Naive thymus-derived CD8-positive, alpha-beta T cell (primary cell): ENCODE measurements at places on chromosomes 1 and 21.

DNA sequence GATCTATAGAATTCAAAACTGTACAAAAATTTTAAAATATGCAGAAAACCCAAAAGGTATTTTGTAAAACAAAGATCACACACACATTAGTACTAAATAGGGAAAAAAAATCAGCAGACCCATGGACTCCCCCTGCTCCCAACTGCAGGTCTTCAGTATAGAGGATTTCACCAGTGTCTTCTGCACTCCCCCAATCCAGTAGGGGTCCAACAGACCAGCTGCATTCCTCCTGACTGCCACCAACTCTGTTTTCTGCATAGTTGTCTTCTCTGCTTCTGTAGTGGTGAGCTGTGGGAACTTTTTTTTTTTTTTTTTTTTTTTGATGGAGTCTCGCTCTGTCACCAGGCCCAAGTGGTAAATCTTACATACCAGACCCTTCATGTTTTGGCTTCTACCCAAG is 21.9 kb downstream of the CLCA2 start:
- no peak for DNase-seq

GRCh38 chr1:92544756-92545165 is 58.0 kb upstream of the GFI1 start:
- DNase-seq = no peak

- no peak for DNase-seq
Measured at GRCh38 chr1:53148123-53148522, 5.7 kb upstream of the SLC1A7 start.

DNA sequence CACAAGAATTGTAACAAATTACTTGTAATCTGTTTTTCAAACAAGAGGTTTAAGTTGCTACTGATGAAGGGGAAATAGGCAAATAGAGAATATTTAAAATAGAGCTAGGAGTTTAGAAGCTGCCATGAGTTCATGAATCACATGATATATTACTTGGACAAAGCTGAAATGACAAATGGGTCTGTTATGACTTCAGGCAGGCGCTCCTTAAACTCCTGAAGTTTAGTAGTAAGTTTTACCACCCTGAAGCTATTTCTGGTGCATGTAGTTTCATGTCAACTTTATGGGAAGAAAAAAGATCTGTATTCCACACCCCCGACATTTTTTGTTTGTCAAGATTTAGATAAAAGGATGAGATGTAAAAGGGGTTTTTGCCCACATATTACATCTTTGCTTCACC is 58.5 kb downstream of the PLA2G4A start:
- no peak for DNase-seq

DNA sequence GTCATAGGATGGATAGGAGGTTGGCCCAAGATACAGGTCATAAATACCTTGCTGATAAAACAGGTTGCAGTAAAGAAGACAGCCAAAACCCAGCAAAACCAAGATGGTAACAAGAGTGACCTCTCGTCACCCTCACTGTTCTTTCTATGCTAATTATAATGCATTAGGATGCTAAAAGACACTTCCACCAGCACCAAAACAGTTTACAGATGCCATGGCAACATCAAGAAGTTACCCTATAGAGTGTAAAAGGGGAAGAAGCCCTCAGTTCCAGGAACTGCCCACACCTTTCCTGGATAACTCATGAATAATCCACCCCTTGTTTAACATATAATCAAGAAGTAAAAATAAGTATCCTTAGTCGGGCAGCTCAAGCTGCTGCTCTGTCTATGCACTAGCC is 671.9 kb downstream of the PTPRC start:
- no peak for DNase-seq

- no peak for DNase-seq
Measured at GRCh38 chr1:11462224-11462923, 16.6 kb upstream of the DISP3 start.

DNA sequence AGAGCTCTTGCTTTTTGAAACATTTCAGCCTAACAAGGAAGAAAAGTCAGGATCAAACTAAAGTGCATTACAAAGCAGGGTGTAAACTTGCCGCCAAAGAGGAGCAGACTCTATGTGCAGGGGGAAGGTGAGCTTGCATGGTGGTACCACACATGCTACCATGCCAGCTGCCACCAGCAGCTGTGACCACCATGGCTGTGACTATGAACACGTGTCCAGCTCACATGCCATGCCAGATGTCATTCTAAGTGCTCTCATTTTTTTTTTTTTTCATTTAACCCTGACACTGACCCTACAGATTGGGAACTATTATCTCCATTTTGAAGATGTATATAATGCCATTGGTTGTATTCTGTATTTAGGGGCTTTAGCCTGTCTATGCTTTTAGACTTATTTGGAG is 79.0 kb downstream of the PCP4 start:
- no peak for DNase-seq

DNA sequence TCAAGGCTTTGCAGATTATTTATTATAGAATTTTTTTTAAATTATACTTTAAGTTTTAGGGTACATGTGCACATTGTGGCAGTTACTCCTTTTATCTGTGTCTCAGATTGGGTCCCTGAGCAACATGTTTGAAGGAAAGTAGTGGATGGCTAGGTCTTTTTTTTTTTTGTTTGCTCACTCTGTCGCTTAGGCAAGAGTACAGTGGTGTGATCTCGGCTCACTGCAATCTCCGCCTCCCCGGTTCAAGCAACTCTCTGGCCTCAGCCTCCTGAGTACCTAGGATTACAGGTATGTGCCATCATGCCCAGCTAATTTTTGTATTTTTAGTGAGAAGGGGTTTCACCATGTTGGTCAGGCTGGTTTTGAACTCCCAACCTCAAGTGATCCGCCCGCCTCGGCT is 39.6 kb upstream of the KIF21B start:
- no peak for DNase-seq

- no peak for DNase-seq
Measured at GRCh38 chr1:59332983-59333382, 36.1 kb downstream of the FGGY start.

DNA sequence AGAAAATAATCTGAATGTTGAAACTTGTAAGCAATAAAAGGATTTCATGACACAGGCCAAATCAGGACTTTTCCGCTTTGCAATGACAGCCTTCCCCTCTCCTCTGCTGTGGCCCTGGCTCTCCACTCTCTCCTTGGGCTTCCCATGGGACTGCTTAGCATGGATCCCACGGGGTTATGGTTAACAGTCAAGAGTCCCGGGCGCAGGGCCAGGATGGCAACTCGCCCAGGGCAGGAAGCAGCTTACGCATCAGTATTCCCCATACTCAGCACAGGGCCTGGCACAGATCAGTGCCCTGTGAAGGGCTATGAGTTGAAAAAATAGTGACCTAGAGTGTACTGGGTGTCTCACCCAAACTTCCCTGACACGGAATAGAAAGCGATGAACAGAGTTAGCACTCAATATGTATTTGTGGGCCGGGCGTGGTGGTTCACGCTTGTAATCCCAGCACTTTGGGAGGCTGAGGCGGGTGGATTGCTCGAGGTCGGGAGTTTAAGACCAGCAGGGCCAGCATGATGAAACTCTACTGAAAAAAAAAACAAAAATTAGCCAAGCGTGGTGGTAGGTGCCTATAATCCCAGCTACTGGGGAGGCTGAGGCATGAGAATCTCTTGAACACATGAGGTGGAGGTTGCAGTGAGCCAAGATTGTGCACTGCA is 29.1 kb upstream of the GRHL3 start:
- DNase-seq = no peak

DNA sequence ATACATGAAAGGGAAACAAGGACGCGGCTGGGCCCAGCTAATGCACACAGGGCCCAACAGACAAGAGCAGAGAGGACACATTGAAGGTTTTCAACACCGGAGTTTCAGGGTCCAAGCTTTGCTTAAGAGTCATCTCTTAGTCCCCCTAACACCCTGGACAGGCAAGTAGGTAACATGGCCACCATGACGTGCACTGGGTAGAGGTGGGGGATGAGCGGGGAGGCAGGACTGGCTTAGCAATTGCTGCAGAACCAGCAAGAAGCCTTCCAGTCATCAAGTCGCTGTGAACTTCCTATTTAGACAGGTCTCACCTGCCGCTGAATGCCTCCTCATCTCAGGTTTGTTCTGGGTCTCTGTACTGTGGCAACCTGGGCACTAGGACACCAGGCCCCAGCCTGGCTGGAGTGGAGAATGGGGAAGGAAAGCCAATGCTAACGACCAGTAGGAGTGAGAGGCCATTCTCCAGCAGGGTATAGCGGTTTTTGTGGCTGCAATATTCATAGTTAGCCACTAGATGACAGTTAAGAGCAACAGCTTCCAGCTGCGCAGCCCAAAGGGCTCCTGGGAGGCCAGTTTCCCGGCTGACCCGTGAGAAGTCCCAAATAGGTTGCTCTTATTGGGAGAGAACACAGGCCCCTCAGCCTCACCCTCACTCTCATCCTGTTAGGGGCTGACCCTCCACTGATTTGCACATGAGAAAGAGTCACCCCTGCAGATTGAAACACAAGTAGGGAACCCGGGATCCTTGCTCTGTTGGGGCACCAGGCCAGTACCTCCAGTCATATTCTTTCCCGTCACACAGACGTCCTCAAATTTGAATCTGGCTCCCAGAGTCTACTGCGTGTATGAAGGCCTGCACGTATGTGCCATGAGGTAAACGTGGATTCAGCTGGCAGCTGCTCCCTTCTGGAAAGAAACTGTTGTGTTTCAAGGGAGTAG is 6.0 kb upstream of the PIGC start:
- no peak for DNase-seq

DNA sequence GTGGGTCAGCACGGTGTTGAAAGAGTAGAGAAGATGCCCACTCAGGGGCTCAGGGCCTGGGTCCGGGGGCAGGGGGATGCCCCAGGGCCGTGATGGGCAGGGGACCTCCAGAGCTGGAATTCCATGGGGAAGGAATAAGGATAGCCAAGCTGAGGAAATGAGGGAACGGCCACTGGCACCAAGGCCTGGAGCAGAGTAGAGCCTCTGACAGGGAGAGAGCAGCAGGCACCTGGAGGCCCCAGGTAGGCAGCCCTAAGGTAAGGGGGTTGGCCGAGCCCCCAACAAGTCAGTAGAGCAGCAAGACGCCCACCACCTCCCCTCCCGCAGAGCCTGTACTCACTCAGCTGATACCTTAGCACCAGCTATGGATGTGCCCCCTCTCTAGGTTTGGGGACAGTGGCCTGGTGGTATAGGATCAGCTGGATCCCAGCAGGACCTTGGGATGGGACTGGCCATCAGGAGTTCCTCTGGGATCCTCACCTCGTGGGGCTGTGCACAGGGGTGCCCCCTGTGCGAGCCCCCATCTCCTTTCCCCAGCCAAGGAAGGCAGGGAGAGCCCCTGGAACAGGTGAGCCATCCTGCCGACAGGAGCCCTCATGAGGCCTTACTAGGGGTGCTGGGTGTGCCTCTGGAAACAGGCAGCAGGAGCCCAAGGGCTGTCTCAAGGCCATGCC is 21.0 kb upstream of the ARF1 start:
- no peak for DNase-seq

GRCh38 chr1:70314706-70315304 is 39.7 kb downstream of the ANKRD13C start:
- no peak for DNase-seq

DNA sequence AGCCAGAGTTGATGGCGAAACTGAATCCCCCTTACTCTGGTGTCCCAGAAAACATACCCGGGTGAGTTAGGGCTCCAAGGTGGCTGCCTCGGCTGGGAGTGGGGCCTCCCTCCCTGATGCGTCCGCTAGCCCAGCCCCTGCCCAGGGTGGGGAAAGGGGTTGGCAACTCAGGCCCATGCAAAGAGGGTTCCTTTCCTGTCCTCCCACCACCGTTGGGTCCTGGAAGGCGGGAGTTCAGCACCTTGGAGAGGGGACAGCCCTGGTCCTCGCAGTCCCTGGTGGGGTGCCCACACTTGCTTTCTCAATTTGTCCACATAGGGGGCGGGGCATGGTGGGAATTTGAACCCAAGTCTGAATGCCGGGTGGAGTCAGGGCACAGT is 6.1 kb downstream of the SRM start:
- no peak for DNase-seq

DNA sequence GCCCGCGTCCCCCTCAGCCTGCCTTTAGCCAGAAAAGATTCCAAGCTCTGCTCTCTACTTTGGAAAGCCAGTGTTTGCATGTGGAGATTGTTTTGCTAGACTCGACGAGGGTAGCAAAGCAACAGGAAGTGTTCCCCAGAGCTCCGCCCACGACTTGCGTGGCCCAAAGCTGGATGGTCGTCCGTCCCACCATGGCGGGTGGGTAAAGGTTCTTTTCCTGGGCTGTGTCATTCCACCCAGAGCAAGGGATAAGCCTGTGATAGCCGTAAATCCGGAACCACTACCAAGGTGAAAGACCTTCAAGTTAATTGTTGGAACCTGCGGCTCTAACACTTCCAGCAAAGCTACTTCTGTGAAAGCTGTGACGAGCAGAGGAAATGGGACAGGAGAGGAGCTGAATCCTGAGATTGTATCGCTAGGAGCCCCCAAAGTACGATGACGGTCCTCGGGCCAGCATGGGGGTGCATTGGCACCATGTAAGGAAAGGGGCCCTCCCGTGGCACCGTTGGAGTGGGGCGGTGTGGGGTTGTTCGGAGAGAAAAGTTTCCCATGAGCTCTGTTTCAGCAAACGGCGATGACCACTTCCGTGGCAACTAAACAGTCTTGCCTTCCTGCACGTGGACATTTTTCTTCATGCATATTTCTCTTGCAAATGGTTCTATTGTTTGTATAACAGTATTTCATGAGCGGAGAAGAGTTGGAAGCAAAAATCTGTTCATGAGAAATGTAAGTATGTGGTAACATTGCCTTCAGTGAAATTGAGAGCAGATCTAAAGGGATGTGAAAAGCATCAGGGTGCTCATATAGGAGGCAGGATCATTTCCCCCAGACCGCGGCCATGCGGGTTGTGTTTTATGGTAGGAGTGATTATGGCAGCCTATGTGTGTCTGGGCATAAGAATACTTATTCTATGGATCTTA is 8.4 kb downstream of the MX2 start:
- peak; percentile 68 for DNase-seq

GRCh38 chr21:35645991-35646390 is 414.3 kb downstream of the SETD4 start:
- DNase-seq = no peak
